Left renal pelvis (tissue), 4 donors: ENCODE measurements at places on chromosomes 16 and 17. TPM values are rescaled to one million over a fixed set of nuclear protein-coding genes. Genes with fewer than 3 reads are reported as not detected.

HOXB1 gene
- polyA plus RNA-seq: 0.37 TPM

GRCh38 chr17:46737326-46737725 is 81.2 kb downstream of the WNT3 start:
- DNase-seq: no peak

- no peak for DNase-seq
Observed at GRCh38 chr17:75081611-75082540, 5.9 kb upstream of the SLC16A5 start.

- DNase-seq: no peak
Observed at GRCh38 chr16:1460602-1461138, 14.2 kb downstream of the CLCN7 start.

DNA sequence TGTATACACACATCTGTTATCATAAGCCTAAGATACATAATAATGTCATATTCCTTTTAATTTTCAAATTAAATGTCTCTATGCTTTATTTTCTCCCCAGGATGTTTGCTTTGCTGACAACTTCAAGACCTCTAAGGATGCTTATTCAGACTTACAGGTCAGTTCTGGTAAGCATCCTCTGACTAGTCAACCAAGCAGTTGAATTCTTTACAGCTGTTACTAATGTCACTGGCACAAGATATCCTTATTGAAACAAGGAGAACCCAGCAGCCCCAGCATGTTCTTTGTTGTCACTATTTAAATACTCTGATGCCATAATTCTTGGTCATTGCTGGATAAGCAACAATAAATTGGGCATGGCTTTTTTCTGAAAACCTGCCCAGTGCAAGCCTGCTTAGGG is 232.3 kb upstream of the PMFBP1 start:
- DNase-seq: no peak

- no peak for DNase-seq
Observed at GRCh38 chr17:47652570-47652969, 2.9 kb downstream of the KPNB1 start.

DNA sequence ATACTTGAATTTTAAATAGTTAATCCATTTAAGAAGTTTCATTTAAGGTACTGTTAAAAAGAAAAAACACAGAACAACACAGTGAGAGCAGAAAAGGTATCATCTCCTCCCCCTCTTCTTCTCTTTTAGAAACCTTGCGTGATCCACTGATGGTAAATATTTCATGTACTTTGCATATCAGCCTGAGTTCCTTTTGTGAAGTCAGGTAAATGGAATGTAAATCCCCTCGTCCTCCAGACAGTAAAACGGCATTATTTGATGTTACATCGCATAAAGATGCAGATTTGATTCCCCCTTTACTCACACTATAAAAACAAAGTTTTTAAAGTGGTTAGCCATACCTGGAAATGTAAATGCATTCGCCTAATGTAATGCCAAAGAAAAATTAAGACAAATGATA is 234.4 kb downstream of the WWOX start:
- no peak for DNase-seq

- no peak for DNase-seq
Observed at GRCh38 chr16:60413969-60414368, 1622.3 kb downstream of the CDH8 start.

DNAAF1 gene
- 4.8 TPM for polyA plus RNA-seq

SOX15 gene
- polyA plus RNA-seq: 2.6 TPM
